ENCODE measurements at places on chromosomes 4 and X.

GRCh38 chr4:73844345-73844744 lies 7.9 kb downstream of the CXCL6 start:
- no peak for DNase-seq

DNA sequence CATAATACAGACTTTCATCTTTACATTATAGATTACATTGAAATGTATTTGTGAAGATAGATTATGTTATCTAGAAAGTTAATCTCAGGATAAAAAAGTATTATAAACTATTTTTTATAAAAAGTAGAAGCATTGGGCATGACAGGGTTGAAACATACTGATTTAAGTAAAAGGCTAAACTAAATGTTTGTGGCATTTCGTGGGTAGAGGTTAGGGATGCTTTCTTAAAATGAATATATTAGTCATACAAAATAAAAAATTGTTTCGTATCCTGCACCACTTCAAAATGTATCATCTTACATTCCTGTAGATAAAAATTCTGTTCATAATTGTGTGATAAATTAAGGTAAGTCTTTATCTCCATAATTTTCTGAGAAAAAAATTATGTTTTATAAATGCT lies 603.6 kb downstream of the SPRY1 start:
- DNase-seq: no peak

- DNase-seq: no peak
These were observed 32.0 kb downstream of the DYNLT3 start for GRCh38 chrX:37815366-37815765.

DNA sequence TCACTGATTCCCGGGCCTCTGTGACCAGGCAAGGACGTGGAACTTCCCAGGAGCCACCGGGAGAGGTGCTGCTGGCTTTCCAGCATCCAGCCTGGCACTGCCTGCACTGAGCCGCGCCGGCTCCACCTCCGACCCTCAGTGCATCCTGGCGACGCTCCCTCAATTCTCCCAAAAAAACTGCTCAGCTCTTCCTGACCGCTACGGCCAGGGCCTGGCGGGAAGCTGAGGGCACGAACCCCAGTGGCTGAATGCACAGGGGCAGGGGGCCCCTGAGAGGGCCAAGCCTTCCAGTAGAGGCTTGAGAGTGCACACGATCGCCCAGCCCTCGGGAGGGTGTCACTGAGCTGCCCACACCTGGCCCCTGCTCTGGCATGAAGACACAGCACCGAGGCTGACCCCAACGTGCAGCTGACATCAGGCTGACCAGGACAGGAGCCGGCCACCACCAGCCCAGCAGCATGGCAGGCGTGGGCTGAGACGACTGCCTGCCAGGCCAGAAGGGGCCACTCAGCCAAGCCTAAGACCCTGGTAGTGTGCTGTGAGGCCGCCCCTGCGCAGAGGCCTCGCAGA lies 6.9 kb downstream of the CTBP1 start:
- no peak for DNase-seq

DNA sequence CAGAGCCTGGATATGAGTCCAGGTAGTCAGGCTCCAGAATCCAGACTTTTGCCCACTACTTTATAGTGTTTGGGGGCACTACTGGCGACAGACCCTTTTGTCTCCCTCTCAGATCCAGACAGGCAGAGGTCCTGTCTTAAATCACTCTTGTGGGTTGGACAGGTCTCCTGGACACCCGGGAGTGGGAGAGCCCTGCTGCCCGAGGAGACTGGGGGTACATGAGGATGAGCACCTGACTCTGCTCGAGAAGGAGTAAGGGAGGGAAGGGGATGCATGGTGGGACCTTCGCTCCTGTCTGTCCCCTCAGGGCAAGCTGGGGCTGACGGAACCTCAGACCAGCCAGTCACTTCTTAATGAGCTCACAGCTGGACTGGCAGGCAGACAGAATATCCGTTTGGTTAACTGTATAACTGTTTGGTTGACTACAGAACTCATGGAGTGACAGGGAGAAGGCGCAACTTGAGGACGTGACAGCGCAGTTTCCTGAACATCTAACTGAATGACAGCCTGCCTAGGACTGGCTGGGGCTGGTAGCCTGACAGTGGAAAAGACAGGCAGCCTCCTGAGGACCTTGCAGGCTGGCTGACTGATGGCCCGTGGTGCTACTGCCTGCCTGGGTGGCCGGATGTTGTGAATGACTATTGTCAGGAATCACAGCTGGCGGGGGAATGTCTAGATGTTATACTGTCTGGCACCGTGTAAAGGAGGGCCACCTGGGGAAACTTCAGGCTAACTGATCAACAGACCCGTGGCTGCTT lies 1.6 kb upstream of the SUV39H1 start:
- no peak for DNase-seq

GRCh38 chr4:51895158-51895557 lies 52.2 kb downstream of the DCUN1D4 start:
- no peak for DNase-seq

- no peak for DNase-seq
These were observed 15.3 kb downstream of the MTMR8 start for GRCh38 chrX:64379924-64380323.

GRCh38 chrX:29274517-29274916 lies 687.3 kb downstream of the IL1RAPL1 start:
- no peak for DNase-seq

DNA sequence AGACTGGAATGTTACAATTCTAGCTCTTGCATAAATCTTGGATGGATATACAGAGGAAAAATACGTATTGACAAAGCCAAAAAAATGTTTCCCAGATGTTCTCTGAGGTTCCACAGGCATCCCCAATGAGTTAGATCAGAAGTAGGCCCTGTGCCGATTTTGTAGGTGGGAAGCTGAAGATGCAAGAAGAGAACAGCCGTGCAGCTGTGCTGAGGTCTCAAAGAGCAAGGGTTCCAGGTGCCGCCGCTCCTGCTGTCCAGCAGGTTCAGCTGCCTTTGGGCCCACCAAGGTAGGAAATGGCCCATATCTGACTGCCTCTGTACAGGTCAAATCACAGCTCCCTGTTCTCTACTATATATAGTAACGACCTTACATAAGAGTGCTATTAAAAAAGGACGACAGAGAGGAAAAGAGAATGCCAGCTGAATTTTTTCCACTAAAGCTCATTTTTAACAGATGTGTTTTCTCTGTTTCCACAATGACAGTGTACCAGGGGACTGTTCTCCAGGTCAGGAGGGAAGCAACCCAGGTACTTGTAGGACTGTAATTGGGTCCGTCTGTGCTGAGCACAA lies 155.6 kb downstream of the CBR4 start:
- no peak for DNase-seq

DNA sequence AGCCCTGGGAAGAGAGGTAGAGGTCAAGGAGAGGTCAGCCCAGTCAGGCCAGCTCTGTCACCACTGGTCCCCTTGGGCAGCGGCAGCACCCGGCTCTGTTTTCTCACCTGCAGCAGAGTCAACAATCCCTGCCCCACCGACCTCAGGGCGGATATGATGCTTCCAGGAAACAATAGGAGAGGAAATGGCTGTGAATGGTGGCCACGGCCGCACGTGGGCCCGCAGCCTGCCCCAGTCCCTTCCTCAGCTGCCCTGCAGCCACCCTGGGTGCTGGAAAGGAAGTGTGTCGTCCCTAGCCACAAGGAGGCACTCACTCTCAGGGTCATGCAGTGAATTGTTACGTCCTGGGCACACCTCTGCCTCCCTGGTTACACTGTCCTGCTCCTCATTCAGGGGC lies 92.5 kb upstream of the ENPP6 start:
- peak; percentile 8 for DNase-seq

- DNase-seq: no peak
These were observed 10.2 kb upstream of the BBS12 start for GRCh38 chr4:122722256-122722655.

GRCh38 chr4:45846016-45846415 lies 277.8 kb downstream of the GABRG1 start:
- no peak for DNase-seq

DNA sequence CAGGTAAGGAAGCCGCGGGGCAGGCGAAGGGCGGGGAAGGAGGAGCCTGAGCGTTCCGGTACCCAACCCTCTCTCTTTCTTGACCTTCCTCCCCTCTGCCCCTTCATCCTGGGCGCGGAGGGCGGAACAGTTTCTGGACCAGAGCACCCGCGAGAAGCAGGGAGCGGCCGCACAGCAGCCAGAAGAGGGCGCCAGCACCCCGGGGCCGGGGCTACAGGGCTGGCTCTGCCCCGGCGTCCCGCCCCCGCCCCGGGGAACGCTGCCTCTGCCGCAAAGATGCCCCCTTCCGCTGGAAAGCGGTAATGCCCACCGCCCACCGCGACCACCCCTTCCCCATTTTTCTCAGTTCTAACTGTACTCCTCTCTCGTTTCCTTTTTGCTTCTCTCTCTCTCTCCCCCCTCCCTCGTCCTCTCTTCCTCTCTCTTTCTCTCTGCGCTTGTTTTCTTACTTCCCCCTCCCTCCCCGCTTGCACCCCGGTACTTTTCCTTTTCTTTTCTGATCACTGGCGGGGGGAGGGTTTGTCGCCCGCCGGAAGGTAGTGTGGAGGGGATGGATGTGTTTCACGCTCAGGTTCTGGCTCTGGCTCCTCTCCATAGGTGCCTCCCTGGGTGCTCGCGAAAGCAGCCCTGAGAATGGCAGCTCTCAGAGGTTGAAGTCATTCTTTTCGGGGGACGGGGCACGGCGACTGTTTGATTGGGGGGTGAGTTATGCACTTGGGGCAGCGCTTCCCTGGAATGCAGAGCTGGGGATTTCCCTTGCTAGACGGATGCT lies 13.1 kb upstream of the PRDM8 start:
- DNase-seq: peak; percentile 94

- no peak for DNase-seq
These were observed 166.2 kb downstream of the MAGEB17 start for GRCh38 chrX:16333453-16333852.

DNA sequence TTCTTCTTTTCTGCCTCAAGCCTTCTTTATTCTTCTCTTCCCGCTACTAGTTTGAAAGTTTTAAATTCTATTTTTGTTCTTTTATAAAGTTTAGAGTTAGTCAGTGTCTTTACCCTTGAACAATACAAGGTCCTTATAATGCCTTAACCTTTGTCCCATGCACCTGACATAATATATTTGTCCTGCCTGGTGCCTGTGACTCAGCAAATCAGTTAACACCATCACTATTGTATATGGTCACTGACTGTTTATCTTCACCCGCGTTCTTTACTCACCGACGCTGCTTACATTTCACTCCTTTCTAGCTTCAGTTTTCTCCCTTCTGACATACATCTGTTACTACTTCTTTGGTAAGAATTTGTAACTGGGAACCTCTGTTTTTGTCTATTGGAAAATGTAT lies 5.7 kb downstream of the SMIM20 start:
- DNase-seq: no peak

- DNase-seq: no peak
These were observed 128.1 kb downstream of the SORBS2 start for GRCh38 chr4:185683896-185684295.

DNA sequence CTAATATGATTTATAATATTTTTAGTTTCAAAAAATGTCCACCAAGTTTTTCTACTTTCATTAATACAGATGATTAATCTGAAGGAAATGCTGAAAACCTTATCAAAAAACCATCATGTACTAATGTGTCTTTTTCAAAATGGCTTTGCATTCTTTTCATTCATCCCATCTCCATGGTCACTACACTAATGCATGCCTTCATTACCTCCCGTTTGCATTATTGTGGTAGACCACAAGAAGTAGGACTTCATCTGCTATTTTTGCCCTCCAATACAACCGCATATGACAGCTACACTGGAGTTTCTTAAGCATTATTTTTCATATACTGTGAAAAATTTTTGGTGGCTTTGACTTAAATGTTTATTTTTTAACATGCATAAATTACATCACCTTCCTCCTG lies 37.9 kb upstream of the FSTL5 start:
- DNase-seq: no peak

GRCh38 chrX:109403922-109404321 lies 78.0 kb downstream of the GUCY2F start:
- no peak for DNase-seq

GRCh38 chr4:6873792-6874461 lies 35.7 kb upstream of the TBC1D14 start:
- DNase-seq: peak; percentile 77

GRCh38 chr4:102503831-102504786 lies 3.0 kb downstream of the NFKB1 start:
- DNase-seq: no peak

DNA sequence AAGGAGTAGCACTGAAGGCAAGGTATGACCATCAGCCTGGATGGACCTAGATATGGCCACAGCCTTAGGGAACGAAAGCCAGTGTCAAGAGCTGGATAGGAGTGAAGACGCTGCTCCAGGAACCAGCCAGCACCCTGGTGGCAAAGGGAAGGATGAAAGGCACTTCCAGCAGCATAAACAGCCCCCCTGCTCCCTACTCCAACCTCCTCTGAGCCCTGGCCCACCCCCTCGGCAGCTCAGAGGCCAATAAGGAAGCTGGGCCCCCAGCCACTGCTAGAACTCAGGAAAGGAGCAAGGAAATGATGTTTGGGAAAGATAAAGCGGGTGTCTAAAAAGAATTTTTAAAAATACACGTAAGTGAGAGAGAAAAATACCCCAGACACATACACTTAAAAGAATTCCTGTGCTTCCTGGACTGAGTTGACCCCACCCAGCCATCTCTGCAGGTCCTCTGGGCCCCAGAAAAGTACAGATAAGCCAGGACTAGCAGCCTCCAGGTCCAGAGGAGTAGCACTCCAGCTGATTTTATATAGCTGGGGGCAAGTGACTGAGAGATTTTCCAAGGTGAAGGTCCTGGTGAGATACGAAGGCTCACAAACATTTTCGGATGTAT lies 170.4 kb downstream of the SHROOM4 start:
- no peak for DNase-seq

DNA sequence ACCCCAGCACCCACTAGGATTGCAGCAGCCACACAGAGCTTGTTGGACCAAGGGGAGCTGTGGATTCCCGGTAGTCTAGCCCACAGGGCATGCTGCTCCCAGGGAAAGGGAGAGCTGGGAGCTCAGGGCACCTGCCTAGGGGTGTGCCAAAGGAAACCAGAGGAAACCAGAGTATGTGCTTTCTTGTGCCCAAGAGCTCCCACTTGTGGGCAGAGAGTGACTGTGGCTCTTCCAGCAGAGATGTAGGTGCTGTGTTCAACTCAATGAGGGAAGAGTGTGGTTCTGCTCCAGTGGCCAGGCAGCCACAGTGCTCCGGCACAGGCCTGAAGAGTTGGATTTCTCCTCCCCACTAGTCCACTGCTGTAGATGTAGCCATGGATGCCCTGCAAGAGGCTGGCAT lies 1050.0 kb upstream of the INTU start:
- no peak for DNase-seq

DNA sequence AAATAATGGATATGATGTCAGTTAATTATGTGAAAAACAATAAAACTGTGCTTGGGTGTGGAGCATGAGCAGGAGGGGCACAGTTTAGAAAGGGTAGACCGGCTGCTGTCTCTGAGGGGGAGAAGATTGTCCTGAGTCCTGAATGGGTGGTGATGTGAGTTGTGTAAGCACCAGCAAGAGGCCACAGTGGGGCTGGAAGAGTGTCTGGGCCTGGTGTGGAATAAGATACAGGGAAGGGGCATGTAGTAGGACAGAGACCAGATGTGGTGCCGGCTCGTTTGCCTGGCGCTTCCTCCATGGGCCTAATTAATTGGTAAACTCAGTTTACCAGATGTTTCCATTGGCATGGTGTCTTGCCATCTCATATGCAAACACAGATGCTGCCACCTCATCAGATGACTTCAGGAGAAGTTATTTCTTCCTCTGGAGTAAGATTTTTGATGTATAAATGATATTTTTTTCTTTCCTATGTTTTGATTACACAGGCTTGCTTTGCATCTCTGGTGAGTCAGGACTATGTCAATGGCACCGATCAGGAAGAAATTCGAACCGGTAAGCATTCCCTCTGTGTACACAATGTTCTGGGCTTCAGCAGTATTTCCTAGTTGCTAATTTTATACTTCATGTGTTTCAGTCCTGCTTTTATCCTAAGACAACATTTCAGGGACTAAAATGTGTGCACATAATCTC lies 5.1 kb downstream of the MED28 start:
- DNase-seq: no peak

- no peak for DNase-seq
These were observed 152.2 kb downstream of the GRID2 start for GRCh38 chr4:92455951-92456350.

All from effector memory CD8-positive, alpha-beta T cell (primary cell).